ENCODE measurements at places on chromosomes 6 and 20. TPM values are rescaled to one million over a fixed set of nuclear protein-coding genes. Genes with fewer than 3 reads are reported as not detected.

DNA sequence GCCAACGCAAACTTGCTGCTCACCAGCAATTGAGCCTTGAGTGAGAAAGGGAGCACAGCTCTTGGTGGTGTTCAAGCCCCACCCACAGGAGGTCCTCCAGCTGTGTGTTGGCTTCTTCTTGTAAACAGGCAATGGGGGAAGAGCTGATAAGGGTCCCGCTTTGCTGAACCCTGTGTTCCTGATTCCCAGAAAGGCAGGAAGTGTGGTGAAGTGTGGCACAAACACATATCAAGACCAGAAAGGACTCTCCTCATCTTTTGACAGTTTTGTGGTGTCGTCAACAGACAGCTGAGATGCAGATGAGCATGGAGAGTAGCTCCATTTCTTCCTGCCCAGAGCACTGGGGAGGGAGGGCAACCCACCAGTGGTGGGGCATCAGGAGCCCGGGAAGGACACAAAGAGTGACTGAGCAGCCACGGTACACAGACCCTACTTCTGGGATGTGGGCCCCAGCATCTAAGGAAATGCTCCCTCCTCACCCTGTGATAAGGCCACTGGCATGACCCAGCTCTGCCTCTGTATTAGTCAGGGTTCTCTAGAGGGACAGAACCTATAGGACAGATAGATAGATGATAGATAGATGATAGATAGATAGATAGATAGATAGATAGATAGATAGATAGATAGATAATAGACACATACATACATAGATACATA lies 188.9 kb upstream of the TAB2 start:
- DNase-seq, result no peak

DNA sequence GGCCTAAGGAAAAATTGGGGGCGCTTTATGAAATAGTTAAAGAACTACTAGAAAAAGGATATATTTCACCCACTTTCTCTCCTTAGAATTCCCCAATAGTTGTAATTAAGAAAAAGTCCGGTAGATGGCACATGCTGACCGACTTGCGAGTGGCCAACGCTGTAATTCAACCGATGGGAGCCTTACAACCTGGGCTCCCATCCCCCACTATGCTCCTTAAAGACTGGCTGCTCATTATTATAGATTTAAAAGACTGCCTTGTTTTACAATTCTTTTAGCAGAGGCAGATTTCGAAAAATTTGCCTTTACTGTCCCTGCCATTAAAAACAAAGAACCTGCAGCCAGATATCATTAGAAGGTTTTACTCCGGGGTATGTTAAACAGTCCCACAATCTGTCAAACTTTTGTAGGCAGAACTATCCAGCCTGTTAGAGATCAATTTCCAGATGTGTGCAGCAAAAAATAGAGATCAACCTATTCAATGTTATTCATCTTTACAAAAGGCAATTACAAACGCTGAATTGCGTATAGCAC lies 58.5 kb upstream of the PRSS16 start:
- DNase-seq, result no peak

The OTOR gene
- total RNA-seq, result not detected

DNA sequence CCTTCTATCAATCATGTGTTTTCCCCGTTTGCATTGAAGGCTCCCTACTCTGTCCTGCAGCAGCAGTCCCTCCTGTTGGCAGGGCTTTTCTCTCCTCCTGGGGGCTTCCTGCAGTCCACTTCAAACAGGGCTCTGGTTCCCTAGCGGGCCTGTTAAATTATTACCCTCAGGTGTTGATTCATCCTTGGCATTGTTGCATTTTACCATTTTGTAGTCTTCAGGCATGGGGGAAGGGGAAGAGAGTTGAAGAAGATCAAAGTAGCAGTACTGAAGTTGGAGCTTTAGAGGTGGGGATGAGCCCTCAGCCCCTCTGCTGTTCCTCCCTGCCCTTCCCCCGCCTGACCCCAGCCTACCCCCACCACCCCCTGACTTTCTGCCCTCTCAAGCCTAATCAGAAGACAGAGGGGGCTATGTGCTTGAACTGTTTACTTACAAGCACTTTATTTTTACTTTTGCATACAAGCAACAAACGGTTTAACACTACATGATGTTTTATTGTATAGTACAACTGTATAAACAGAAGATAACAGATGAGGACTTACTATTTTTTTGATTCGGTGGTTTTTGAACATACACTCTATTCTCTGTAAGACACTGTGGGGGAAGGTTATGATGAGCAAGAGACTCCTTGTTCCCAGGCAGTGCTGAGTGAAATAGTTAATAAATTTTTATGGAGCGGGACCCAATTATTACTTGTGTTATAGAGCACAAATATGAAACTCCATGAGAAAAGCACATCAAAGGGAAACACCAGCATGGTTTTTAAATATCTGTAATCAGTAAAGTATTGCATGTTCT lies 169.7 kb downstream of the EYA4 start:
- DNase-seq, result no peak

Data from sciatic nerve (tissue), 2 donors.